ENCODE measurements at places on chromosomes 13 and 19. TPM values are rescaled to one million over a fixed set of nuclear protein-coding genes. Genes with fewer than 3 reads are reported as not detected.

DPY19L3 gene
- total RNA-seq, result 43.1 TPM

PNKP gene
- 122 TPM for total RNA-seq

SPATA13 gene
- 19.0 TPM for total RNA-seq

KASH5 gene
- not detected for total RNA-seq

CPB2 gene
- total RNA-seq, result not detected

All from ureter (tissue), 1 donor.